ENCODE measurements at places on chromosomes 2 and 18.

GRCh38 chr2:173150087-173150486 lies 74.4 kb downstream of the MAP3K20 start:
- no peak for DNase-seq

- DNase-seq: no peak
Observed at GRCh38 chr2:104836265-104836664, 17.6 kb upstream of the POU3F3 start.

DNA sequence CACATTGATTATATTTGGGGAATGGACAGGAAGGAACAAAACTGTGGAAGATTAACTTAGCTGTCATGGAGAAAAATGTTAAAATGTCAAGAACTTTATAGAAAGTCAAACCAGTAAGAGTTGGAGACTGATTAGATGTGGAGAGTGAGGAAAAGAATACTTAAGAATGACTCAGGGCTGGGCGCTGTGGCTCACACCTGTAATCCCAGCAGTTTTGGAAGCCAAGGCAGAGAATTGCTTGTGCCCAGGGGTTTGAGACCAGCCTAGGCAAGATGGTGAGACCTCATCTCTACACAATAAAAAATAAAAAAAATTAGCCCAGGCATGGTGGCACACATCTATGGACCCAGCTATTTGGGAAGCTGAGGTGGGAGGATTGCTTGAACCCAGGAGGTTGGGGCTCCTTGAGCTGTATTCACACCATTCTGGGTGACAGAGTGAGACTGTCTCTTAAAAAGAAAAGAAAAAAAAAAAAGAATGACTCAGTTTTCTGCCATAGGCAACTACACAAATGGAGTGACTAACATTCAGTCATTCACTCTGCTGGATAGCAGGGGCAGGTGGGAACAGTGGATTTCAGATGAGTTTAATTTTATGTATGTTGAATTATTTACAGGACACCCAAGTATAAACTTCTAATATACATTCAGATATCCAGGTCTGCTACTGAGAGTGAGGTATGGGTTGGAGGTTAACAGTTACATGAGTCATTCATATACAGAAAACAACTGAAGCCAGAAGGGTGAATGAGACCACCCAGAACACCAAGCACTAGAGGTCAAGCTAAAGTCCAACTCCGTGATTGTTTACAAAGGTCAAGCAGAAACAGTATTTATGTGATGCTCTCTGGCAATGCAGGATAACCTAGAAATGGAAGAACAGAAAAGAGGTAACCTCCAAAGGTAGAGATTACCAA lies 33.9 kb downstream of the ORC2 start:
- no peak for DNase-seq

- DNase-seq: no peak
Observed at GRCh38 chr2:19363474-19363778, 5.0 kb upstream of the OSR1 start.

DNA sequence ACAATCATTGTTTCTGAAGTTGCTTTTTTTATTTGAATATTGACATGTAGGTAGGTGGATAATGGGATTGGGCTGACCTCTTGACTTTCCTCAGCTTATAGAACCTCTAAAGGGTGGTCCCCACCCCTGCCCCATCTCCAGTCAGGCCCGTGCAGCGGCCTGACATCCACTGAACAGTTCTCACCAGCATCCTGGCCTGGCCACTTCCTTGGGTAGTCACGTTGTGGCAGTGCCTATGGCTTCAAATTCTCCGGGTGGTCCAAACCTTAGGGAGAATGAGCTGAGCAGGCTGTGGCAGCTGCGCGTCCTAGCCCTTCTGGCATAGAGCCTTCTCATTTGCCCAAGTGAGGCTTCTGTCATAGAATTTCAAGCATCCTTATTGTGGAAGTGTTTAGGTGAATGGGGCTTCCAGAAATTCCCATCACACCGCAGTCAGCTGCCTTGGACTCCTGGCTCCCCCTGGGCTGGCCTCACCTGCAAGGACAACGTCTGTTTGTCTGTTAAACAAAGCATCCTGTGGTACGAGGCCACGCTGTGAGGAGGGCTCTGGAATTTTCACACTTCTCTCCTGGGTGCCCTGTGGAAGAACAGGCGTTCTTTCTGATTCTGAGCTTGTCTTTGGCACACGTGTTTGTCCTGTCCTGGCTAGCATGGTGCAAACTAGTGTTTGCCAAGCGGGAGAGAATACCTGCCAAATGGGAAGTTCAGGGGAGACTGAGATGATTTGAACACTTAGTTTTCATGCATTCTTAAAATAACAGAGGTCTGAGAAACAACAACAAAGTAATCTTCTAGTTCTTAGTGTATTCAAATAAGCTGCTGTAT lies 31.8 kb upstream of the OTOS start:
- DNase-seq: no peak

GRCh38 chr2:224085811-224086210 lies 46.7 kb upstream of the SERPINE2 start:
- no peak for DNase-seq

DNA sequence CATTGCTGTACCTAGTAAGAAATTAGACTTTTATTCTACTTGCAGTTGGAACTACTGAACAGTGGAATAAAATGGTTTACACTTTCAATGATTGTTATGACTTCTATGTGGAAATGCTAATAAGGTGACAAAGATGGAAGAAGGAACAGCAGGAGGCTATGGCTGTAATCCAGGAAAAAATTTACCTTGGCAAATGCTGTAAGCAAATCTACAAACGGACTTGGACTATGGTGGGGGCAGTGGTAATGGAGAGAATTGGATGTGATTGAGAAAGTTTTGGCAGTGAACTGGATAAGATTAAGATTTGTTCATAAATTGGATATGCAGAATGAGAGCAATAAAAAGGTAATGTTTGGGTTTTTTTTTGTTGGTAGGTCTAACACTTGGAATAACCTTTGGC lies 111.0 kb upstream of the ERBB4 start:
- DNase-seq: peak; percentile 6

DNA sequence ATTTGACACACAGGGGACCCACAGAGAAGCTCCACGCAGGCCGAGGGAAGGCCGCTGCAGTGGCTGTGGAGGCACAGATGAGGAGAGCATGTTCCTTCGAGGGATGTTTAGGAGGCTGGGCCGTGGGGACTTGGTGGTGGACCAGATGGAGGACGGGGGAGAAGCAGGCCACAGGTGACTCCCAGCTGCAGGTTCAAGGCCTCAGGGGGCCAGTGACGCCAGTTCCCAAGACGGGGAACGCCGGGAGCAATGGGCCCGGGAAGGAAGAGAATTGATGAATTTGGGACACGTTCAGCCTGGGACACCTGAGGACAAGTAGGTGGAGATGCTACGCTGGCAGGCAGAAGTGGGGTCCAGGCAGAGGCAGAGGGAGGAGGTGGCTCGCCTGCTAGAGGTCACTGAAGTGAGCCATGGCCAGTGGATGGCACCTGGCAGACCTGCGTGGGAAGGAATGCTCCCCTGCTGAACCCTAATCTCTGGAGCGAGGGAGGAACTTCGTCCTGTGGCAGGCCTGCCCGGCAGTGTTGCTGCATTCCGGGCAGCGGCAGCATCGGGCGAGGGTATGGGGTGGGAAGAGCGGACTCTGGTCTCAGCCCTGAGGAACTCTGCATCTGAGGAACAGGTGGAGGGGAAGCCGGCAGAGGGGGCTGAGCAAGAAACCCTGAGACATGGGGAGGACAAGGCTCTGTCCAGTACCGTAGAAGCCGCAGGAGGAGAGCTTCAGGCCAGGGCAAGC lies 25.2 kb upstream of the HPCAL1 start:
- no peak for DNase-seq

DNA sequence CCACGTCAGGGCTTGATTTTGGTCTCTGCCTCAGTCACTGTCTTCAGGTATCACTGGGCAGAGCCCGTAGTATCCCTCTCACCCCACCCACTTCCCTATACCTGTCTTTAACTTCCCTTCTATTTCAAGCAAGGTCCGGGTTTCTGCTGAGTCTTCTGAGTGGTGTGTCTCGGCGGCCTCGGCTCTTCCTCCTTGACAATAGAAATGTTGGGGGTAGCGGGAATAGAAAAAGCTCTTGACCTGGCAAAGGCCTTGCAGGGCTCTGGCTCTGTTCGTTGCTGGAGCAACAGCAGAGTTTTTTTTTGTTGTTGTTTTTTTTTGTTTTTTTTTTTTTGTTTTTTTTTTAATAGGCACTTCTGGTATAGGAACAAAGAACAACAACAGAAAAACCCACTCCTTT lies 16.0 kb upstream of the IGFBP5 start:
- DNase-seq: no peak

DNA sequence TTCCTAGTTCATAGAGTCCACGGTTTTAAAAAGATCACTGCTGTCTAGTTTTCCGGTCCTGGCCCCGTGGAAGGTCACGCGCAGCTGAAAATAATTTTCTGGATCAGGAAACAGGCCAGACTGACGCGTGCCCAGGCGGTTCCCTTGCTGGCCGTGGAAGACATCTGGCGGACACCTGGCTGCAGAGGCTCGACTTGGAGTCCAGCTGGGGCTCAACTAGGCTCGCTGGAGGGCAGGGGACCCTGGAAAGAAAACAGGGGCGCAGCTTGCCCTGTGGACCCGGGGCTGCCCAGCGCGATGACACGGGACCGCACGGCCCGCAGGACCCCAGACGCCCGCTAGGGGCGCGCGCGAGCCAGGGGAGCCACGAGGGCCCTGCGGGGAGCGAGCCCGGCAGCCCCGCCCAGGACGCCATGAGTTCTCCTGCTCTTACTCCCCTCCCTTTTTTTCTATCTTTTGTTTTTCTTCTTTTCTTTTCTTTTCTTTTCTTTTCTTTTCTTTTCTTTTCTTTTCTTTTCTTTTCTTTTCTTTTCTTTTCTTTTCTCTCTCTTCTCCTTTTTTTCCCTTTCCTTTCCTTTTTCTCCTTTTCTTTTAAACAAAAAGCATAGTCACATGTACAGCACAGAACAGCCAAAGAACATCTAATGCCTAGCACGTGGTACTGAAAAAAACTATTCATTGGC lies 43.2 kb upstream of the UBE2F start:
- no peak for DNase-seq

DNA sequence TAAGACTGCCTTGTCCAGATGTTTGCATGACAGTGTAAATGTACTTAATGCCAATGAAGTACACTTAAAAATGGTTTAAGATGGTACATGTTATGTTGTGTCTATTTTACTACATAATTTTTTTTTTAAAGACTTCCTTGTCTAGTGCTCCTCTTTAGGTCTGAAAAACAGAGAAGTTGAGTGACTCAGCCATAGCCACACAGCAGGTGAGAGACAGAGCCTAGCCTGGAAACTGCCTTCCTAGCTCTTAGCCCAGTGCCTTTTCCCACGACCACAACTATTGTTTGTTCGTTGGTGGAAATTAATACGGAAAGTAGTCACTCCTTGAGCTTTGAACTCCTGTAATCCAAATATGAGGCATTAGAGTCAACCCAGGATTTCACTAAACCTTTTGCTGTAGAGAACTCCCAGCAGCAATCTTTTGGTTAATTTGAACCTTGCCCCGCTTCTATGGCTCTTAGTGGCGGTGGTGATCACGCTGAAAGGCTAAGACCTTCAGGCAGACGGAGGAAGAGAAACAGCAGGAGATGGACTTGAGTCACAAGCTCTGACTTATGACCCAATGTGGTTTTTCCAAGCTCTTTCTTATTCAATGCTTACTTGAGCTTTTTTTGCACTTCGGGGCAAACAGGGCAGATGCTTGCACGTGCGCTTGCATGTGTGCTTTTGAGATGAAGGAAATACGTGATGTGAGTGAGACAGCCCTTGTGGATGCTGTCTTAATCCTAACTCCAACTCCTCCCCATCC lies 21.2 kb downstream of the TRIB2 start:
- DNase-seq: no peak

DNA sequence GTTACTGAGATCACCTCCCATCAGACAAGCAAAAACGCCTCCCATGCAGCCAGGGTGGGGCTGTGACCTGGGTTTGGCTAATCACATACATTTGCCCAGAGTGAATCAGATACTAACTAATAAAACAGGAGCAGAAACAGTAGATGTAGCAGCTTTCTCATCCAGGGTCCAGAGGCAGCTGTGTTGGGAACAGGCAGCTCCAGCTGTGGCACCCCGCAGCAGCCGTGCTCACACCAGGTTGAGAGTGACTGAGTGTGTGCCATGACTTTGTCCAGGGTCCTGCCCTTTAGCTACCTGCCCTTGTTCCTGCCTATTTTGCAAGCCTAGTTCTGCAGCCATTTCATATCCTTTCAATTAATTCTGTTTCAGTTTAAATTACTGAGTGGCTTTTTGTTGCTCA lies 20.5 kb downstream of the DDX18 start:
- DNase-seq: no peak

Measured in LNCaP clone FGC (cell line).